ENCODE measurements at places on chromosomes 16 and 17. TPM values are rescaled to one million over a fixed set of nuclear protein-coding genes. Genes with fewer than 3 reads are reported as not detected.

Gene GLP2R
- total RNA-seq, result not detected

Gene SRR
- 20.9 TPM for total RNA-seq

Gene NPW
- 1.5 TPM for total RNA-seq

Gene KRTAP4-12
- not detected for total RNA-seq

Gene SDR42E1
- 13.0 TPM for total RNA-seq

Gene SOX8
- total RNA-seq, result 2.1 TPM

Gene HAGHL
- 17.6 TPM for total RNA-seq

Gene CYGB
- total RNA-seq, result not detected

Gene CLDN7
- total RNA-seq, result 3.1 TPM

Gene FBXL16
- 8.8 TPM for total RNA-seq

Gene MYH13
- not detected for total RNA-seq

Gene NDRG4
- 5.2 TPM for total RNA-seq

Gene UBE2Z
- 133 TPM for total RNA-seq

Gene TVP23A
- total RNA-seq, result 0.60 TPM

Gene PRSS21
- 10.3 TPM for total RNA-seq

Gene OR1A2
- total RNA-seq, result not detected

Gene CTRL
- total RNA-seq, result 4.2 TPM

Gene TUBB3
- 2.7 TPM for total RNA-seq

Gene PYY
- not detected for total RNA-seq

Gene CTRB2
- not detected for total RNA-seq

Gene OTOP2
- total RNA-seq, result not detected

Gene LITAFD
- not detected for total RNA-seq

Gene ADAP2
- total RNA-seq, result 1.5 TPM
